ENCODE measurements at places on chromosomes 12 and 14. TPM values are rescaled to one million over a fixed set of nuclear protein-coding genes. Genes with fewer than 3 reads are reported as not detected.

The RASSF8 gene
- 54.9 TPM for total RNA-seq

The GZMB gene
- not detected for total RNA-seq

The GLIPR1L1 gene
- total RNA-seq = not detected

The TAS2R46 gene
- 6.3 TPM for total RNA-seq

The KRT82 gene
- not detected for total RNA-seq

The IFNG-AS1 gene
- total RNA-seq = not detected

The SNAPC1 gene
- 9.9 TPM for total RNA-seq

The ACSS3 gene
- total RNA-seq = 19.8 TPM

The BMP4 gene
- total RNA-seq = 14.8 TPM

The RNASE3 gene
- not detected for total RNA-seq

The HRK gene
- 0.17 TPM for total RNA-seq

The TMEM117 gene
- 9.3 TPM for total RNA-seq

The SLC17A8 gene
- not detected for total RNA-seq

The ABHD12B gene
- not detected for total RNA-seq

The RBP5 gene
- total RNA-seq = 0.33 TPM

The FRS2 gene
- 51.6 TPM for total RNA-seq

The IL22 gene
- total RNA-seq = not detected

The ORAI1 gene
- total RNA-seq = 14.4 TPM

The TXNDC16 gene
- total RNA-seq = 2.0 TPM

The C12orf56 gene
- 2.0 TPM for total RNA-seq

The SMCO2 gene
- total RNA-seq = 0.17 TPM

The GPR135 gene
- total RNA-seq = 4.1 TPM

The IL26 gene
- total RNA-seq = not detected
